ENCODE measurements at places on chromosomes 5 and 9.

GRCh38 chr9:93575796-93576257 is 557 bp upstream of the PHF2 start:
- DNase-seq, result peak; percentile 36

- no peak for DNase-seq
Measured at GRCh38 chr9:75499812-75500211, 390.7 kb upstream of the PCSK5 start.

DNA sequence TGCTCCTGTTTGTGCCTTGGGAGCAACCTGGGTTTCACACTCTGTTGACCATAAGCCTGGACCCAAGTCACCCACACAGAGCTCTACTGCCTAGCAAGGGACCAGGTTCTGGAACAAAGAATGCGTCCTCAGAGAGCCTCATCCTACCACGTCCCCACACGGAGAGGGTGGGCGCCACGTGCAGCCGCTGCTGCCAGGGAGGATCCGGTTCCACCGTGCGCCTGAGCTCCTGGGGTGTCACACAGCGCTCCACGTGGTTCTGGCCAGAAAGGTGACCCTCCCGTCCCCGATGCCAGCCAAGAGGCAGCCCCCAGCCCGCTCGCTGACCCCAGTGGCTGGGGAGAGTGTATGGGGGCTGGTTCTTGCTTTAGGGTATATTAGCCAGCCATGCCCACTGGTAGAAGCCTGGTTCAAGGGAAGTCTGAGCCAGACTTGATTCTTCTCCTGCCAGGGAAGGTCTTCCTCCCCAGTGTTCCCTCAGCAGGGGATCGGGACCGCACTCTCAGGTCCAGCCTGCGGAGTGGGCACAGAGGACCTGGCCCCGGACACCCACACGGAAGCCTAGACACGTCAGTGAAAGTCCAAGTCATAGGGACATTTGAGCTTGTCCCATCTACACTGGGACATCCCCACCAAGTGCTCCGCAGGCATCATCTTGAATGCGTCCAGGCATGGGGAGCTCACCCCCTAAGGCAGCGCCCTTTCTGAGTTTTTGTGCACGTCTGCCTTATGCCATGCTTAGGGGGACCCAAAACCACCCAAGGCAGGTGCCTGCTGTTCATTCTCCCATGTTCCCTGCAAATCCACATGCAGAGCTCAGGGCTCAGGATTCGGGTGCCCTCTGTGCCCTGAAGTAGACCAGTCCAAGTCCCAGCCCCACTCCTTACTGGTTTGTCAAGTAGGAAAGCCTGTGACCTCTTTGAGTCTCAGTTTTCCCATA is 2.4 kb downstream of the FCN1 start:
- DNase-seq, result no peak

- DNase-seq, result no peak
Measured at GRCh38 chr5:159155960-159156359, 53.4 kb downstream of the RNF145 start.

DNA sequence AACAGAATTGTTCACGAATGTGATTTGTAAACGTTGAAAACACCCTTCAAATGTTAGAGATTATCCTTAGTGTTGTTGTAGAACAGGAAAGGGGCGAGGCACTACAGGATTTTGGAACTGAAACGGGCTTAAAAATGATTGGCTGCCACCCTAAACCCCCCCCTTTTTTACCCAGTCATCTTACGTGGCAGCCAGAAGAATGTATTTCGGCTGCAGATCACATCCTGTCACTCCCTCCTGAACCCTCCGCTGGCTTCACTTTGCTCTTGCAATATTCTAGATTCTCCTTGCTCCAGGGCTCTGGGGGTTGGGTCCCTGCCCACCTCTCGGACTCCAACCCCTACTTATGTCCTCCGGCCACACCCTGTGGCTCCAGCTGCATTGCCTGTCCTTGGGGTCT is 13.9 kb upstream of the UNC5A start:
- no peak for DNase-seq

DNA sequence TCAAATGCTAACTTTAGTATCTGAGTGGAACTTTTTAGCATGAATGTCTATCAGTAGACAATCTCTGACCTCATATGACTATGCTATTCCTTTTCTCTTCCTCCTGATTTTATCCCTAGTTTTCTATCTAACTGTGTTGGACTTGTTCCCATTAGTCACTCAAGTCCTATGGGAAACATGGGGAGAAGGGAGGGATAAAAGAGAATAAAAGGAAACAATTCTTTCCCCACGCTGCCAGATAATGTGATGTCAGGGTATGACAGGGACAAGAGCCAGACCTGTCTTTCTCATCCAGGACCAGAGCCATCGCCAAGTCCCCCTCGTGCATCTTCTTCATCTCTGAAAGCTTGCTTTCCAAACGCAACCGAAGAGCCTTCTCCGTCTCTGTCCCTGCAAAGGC is 43.9 kb downstream of the CDK5RAP2 start:
- DNase-seq, result no peak

- DNase-seq, result no peak
Measured at GRCh38 chr5:91048073-91048472, 335.0 kb downstream of the ARRDC3 start.

DNA sequence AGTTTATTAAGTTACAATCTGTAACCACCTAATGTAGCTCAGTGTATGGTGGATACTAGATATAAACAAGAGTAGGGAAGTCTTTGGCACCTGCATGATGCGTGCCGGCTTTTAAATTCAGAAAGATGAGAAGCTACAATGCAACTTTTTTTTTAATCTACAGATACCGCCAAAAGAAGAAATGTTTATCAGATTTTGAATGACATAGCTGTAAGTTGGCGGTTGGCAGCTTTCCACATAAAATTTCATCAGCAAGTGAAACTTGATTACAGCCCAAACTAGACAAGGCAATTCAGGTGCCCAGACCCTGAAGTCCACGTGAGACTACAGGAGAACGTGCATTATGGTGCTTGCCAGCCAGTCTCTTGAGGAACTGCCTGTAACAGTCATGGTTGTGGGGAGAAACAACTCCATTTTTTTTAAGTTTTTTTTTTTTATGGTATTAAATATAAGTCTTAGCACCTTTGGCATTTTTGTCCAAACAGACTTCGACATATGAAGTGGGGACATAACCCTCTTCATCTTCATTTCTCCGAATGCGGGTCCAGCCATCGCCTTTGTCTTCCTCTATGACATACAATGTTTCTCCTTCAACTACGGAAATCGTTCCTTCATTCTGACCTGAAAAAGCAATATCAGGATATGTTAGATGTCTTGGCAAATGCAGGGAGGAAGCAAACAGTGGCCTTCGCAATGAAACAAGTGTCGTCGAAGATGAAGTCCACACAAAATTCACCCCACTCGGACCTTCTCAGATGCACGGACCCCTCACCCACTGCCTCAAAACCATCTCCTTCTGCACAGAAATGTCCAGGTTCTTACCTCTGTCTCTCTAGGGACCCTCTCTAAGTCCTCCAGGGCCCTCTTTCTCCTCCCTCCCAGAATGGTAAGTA is 60.4 kb downstream of the USP20 start:
- DNase-seq, result no peak

- no peak for DNase-seq
Measured at GRCh38 chr5:113693701-113694100, 180.2 kb downstream of the YTHDC2 start.

- DNase-seq, result no peak
Measured at GRCh38 chr9:133158695-133159094, 5.0 kb downstream of the GBGT1 start.

DNA sequence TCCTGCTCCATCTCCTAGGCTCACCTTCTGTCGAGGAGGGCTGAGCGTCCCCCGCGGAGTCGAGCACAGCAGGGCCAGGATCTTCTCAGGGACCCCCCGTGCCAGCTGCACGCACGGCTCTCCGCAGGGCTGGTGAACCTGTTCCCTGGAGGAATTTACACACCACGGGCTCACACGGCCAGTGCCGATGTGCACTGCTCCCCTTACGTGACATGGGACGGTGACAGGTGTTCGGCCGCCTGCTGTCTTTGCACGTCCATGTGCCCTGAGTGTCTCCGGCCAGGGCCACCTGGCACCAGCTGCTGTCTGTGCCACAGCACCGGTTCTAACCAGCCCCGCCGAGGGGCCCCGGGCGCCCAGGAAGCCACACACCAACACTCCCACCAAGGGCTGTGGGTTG is 8.7 kb upstream of the AGPAT2 start:
- DNase-seq, result no peak

GRCh38 chr9:113580041-113580953 is 116.8 kb downstream of the RGS3 start:
- no peak for DNase-seq

DNA sequence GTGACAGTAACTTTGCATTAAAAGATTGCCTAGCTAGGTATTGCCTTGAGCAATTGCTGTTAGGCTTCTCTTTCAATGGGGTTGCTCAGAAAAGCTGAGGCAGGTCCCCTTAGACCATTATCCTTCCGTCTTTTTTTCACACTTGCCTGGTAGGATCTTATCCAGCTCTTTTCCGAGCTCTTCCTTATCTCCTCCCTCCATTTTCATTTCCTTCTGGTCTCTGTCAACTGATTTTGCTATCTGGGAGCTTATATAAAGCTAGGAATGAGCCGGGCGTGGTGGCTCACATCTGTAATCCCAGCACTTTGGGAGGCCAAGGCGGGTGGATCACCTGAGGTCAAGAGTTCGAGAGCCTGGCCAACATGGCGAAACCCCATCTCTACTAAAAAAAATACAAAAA is 6.6 kb upstream of the HMGCR start:
- no peak for DNase-seq

- DNase-seq, result no peak
Measured at GRCh38 chr5:72379936-72380335, 59.8 kb downstream of the PTCD2 start.

GRCh38 chr9:94164806-94165549 is 80.7 kb downstream of the PTPDC1 start:
- DNase-seq, result no peak

DNA sequence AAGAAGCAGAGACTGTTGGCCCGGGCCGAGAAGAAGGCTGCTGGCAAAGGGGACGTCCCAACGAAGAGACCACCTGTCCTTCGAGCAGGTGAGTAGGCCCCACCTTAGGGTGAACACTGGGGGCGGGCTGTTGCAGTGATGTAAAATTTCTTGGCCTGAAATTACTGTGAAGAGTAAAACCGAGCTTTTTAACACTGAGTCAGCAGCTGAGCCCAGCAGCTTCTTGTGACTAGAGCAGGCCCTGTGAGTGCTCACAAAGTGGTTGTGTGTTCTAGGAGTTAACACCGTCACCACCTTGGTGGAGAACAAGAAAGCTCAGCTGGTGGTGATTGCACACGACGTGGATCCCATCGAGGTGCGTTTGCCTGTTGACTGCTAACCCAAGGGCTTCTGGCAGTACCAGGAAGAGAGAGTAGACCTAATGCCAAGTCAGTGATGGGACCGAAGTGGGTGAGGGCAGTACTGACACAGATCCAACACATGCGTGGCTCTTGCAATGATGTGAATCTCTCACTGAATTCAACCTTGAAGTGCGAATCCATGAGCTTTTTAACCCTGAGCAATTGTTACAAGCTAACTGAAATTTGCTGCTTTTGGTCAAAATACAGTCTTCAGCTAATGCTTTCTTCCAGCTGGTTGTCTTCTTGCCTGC is 2.1 kb downstream of the RPL7A start:
- no peak for DNase-seq

- DNase-seq, result no peak
Measured at GRCh38 chr5:172696171-172696849, 55.2 kb downstream of the NEURL1B start.

- peak; percentile 20 for DNase-seq
Measured at GRCh38 chr5:171673328-171673727, 112.3 kb upstream of the SMIM23 start.

DNA sequence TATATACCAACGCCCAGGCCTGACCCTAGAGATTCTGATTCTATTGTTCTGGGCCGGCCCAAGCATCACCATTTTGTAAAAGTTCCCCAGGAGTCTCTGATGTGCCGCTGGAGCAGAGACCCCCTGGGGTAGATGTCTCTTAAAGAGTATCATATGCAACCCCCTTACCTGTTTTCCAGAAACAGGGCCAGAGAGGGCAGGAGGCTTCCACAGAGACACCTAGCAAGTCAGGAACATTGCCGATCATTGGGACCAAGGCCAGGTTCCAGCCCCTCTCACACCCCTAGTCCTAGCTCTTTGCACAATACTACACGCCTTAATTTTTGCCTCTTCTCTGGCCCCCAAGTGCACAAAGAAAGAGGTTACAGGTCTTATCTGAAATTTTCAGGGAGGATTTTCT is 63.8 kb downstream of the TMOD1 start:
- DNase-seq, result no peak

- no peak for DNase-seq
Measured at GRCh38 chr9:126125577-126125976, 201.1 kb upstream of the MVB12B start.

- no peak for DNase-seq
Measured at GRCh38 chr9:124906966-124907365, 33.9 kb downstream of the GOLGA1 start.

DNA sequence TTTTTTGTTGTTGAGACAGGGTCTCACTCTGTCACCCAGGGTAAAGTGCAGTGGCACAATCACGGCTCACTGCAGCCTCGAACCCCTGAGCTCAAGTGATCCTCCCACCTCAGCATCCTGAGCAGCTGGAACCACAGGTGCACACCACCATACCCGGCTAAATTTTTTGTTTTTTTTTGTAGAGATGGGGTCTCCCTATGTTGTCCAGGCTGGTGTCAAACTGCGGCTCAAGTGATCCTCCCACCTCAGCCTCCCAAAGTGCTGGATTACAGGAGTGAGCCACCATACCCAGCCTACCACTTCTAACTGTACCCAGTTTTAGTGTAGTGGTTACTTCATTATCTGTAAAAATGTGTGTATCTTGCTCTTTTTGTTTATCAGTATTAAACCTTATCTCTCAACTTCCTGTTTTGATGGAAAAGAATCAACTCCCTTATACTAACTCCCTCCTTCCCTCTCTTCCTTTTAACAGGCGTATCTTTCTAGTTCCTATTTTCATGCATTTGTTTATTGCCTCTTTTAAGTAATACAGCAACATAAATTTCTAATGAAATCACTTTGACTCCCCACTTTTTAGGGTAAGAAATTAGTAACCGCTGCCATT is 33.1 kb downstream of the GRAMD2B start:
- DNase-seq, result no peak

DNA sequence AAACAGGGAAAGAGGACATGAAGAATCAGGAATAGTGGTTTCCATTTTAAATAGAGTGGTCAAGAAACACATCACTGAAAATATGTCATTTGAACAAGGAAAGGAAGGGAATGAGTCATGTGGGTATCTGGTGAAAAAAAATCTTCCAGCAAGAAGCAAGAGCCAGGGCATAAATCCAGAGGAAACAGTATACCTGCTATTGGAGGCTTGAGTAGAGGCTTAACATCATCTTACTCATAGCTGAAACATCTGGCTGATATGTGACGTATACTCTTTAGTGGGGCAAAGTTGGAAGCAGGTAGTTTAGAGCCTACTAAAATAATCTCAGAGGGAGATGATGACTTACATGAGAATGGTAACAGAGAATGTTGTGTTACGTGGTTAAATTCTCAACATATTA is 517.2 kb downstream of the CAAP1 start:
- peak; percentile 9 for DNase-seq
